ENCODE measurements at places on chromosomes 1 and 21. TPM values are rescaled to one million over a fixed set of nuclear protein-coding genes. Genes with fewer than 3 reads are reported as not detected.

RGSL1 gene
- not detected for total RNA-seq

ST6GALNAC3 gene
- 0.61 TPM for total RNA-seq

IQGAP3 gene
- total RNA-seq = 19.1 TPM

TRIM67 gene
- 0.17 TPM for total RNA-seq

AUNIP gene
- 8.3 TPM for total RNA-seq

MPL gene
- 0.16 TPM for total RNA-seq

ASCL5 gene
- 0.16 TPM for total RNA-seq

FAM78B gene
- 0.31 TPM for total RNA-seq

SYTL1 gene
- 0.63 TPM for total RNA-seq

KIAA0040 gene
- 0.92 TPM for total RNA-seq

EXTL2 gene
- total RNA-seq = 6.6 TPM

RGS16 gene
- 0.16 TPM for total RNA-seq

PTPRU gene
- total RNA-seq = 8.7 TPM

BTBD19 gene
- 2.6 TPM for total RNA-seq

KIAA1614 gene
- total RNA-seq = 1.4 TPM

SLAMF9 gene
- total RNA-seq = 0.41 TPM

NBPF4 gene
- 0.08 TPM for total RNA-seq

OR2L2 gene
- total RNA-seq = not detected

ATP5PB gene
- 245 TPM for total RNA-seq

FCRL1 gene
- not detected for total RNA-seq

SMIM1 gene
- total RNA-seq = 1.4 TPM

SLC30A1 gene
- total RNA-seq = 20.0 TPM

KCNE1 gene
- total RNA-seq = not detected

LAMB3 gene
- 22.9 TPM for total RNA-seq

OR2G6 gene
- total RNA-seq = not detected

NUP133 gene
- 22.3 TPM for total RNA-seq

CD1C gene
- not detected for total RNA-seq

ITSN1 gene
- 20.8 TPM for total RNA-seq
